Stimulated activated CD4-positive, alpha-beta T cell treated with anti-CD3 and anti-CD28 coated beads, TNF-alpha, amount 100 ng/mL, for 4 hours (primary cell): ENCODE measurements at places on chromosomes 7 and 10.

DNA sequence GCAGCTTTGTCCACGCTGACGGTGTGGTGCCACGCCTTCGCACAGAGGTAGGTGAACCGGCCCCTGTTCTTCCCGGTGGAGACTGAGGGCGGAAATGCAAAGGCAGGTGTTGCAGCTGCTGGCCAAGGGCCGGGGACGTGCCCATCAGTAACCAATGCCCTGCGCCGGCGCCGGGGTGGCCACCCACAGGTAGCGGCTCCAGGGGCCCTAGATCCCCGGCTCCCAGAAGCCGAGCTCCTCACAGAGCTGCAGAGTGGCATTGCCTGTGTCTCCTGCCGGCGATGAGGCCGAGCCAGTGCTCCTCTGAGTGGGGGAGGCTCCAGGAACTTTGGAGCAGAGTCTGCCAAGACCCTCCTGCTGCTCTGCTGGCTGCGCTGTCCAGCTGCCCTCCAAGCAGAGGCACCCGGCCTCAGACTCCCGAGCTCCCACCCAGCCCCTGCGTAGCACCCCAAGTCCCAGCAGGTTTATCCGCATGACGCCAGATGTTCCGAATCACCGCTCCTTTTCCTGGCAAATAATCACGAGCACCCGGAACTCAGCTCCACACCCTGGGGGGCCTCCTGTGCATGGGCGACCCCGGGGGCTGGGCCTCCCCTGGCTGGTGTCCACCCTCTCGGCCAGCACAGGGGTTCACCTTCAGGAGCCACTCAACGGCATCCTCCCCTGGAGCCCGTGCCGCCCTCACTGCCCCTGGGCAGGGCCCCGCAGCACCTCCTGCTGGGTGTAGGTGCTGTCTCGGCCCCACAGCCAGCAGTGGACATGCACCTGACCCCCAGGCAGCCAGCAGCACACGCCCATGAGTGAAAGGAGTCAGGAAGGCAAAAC lies 22.1 kb downstream of the CFAP46 start:
- no peak for DNase-seq

- no peak for DNase-seq
Measured at GRCh38 chr10:99296605-99297004, 32.6 kb upstream of the CNNM1 start.

DNA sequence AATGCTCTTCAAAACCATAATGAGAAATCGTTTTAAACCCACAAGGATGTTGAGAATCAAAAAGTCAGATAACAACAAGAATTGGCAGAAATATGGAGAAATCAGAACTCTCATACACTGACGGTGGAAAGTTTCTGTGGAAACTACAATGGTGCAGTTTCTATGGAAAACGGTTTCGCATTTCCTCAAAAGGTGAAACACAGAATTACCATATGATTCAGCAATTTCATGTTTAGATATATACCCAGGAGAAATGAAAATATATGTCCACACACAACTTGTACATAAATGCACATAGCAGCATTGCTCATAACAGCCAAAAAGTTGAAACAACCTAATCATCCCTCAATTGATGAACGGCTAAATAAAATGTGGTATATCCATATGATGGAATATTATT lies 218.2 kb downstream of the ARL4A start:
- no peak for DNase-seq

- no peak for DNase-seq
Measured at GRCh38 chr7:55309040-55309991, 55.8 kb upstream of the LANCL2 start.

- no peak for DNase-seq
Measured at GRCh38 chr7:2409745-2410414, 6.5 kb downstream of the CHST12 start.

DNA sequence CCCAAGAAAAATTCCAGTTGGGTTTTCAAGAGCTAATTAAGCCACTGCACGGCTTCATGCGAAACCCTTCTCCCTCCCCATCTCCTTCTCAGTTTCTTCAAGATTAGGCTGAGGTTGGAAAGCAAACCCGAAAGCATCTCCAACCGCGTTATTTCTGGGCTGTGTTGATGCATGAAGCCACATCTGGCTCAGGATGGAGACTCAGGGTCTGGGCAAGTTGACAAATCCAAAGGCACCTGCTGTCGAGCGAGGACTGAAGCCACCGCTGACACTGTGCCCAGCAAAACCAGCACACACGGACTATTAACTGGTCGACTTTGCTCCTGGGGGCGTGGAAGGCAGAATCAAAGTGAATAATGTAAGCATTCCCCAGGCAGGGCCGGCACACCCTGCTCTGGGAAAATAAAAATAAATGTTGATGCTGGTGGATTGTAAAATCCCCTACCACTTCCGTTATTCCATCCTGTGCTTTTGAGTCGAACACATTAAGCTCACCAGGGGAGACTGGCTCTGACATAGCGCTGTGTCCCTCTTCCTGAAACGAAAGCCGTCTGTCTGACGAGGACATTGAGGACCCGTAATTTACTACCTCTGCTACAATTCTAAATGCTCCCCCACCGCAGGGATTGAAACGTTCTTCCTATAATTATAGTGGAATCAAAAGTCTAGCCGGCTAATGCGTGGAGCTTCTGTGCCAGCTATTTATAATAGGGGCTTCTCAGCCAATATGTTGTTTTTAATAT lies 269.8 kb downstream of the ADARB2 start:
- no peak for DNase-seq

DNA sequence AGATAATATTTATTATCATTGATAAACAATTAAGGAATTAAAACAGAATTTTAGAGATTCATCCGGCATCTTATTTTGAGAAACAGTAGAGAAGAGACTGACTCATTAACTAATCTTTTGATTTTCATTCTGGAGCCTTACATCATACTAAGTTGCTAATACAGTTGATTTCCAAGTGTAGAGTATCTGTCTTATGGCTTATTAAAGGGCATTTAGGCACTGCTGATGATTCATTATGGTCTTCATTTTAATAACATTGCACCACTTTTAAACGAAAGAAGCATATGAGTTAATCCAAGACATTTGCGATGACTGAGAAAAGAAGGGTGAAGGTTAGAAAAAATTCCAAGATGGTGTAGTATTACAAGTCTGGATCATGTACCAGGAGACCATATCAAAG lies 186.0 kb upstream of the CACNA2D1 start:
- no peak for DNase-seq

- DNase-seq: no peak
Measured at GRCh38 chr10:31074722-31075086, 43.0 kb upstream of the ZNF438 start.

GRCh38 chr10:88980800-88981199 lies 9.8 kb upstream of the FAS start:
- no peak for DNase-seq

GRCh38 chr10:79181227-79181626 lies 112.5 kb downstream of the ZMIZ1 start:
- DNase-seq: no peak

- DNase-seq: no peak
Measured at GRCh38 chr7:24769014-24769830, 12.0 kb upstream of the GSDME start.

DNA sequence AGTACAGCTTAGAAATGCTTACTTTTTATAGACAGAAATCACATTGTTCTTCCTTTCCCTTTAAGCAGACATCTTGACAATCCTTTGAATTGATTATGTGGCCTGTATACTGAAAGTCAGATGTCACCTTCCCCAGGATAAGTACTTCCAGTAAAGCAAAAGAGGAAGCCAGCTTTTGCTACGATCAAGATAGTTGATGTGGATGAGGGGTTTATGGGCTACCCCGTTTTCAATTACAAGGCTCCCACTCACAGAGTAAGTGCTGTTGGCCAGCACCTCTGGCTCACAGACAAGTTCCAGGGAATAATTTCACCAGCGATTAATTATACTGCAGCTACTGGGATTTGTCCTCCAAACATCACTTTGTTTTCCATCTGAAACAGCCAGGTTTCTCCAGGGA lies 95.1 kb upstream of the SAMD8 start:
- DNase-seq: no peak

DNA sequence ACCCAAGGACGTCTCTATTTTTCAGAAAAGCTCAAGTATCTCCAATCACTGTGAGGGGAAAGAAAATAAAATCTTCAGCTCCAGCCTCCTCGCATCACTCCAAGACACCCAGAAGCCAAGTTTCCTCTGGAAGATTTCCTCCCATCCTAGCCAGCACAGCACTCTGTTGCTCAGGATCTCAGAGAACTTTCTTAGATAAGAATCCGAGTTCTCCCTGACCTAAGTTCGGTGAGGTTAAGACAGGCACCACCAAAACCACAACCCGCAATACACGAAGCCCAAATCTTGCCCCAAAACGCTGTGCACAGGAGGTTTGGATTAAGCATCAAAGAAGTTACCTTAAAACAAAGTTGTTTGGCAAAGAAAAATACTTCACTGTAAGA lies 4.2 kb downstream of the FAM53B start:
- DNase-seq: no peak
